ENCODE measurements at places on chromosomes 7 and 10.

GRCh38 chr10:116882639-116883038 lies 33.3 kb downstream of the ENO4 start:
- DNase-seq: no peak

DNA sequence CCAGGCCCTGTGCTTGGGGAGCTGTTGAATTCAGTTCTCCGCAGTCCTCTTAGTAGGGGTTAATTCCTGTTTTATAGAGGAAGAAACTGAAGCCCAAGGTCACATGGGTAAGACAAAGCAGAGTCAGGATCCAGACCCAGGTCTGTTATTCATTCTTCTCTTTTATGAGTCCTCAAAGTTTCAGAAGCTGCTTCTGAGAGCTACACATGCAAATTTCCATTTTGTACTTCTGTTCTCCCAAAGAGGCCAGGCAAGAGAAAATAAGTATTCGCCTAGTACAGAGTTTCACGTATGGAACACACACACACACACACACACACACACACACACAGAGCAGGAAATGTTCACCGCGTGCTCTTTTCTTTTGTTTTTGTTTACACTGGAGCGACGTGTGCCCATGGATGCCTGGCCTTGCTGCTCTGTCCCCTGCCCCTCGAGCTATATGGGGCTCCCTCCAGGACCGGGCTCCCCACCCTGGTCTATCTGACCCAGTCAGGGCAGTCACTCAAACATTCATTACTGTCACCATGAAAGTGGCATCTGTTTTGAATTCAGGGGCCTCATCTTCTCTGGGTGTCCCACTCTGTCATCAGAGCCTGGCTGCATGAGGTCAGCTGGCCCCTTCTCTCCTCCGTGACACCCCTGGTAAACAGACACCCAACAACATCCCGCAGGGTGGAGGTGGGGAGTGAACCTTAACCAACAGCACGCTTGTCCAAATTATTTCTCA lies 84.4 kb downstream of the TNS3 start:
- DNase-seq: peak; percentile 94

GRCh38 chr7:66535414-66536329 lies 93.0 kb upstream of the KCTD7 start:
- no peak for DNase-seq

DNA sequence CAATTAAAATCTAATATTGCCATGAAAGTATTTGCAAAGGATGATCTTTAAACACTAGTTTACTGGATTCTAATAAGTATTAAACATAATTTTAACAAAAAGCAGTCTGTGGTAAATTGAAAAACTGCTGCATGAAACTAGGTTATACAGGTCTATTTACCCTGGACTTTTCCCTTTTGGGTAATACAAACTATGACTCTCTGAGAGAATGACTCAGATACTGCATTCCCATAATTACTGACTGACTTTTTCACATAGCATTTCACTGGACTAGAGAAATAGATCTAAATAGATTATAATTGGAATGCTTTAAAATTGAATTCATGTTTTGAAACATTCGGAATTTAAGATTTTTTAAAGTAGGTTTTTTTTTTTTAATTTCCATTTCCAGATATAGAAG lies 395.7 kb downstream of the THSD7A start:
- DNase-seq: no peak

- DNase-seq: no peak
Observed at GRCh38 chr7:3029138-3029537, 14.5 kb downstream of the CARD11 start.

GRCh38 chr7:114365791-114366190 lies 48.8 kb upstream of the FOXP2 start:
- no peak for DNase-seq

- DNase-seq: no peak
Observed at GRCh38 chr7:154326421-154326820, 274.2 kb downstream of the DPP6 start.

DNA sequence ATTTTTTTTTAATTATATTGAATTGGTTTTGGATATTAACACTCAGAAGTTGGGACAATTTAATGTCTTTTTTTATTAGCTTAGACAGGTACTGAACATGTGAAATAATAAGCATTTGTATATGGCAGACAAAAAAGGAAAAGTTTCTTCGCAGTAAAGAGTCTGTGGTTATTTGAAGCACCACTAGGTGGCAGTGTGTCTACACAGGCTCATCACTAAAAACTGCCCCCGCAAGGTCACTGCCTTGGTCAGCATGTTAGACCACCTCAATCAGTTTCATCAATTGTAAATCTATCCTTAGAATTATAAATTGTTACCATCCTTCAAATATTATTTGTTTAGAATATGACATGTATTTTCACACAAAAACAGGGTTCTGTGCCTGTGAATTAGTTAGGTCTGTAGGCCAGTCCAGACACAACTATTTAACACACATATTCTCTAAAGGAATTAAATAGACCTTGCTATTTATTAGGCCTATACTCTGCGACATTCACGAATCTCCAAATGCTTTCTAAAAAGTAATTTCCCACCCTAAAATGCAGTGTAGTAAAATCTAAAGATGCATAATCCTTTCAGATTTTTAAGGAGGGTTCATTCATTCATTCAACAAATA lies 17.0 kb downstream of the PNLIPRP3 start:
- DNase-seq: peak; percentile 33

DNA sequence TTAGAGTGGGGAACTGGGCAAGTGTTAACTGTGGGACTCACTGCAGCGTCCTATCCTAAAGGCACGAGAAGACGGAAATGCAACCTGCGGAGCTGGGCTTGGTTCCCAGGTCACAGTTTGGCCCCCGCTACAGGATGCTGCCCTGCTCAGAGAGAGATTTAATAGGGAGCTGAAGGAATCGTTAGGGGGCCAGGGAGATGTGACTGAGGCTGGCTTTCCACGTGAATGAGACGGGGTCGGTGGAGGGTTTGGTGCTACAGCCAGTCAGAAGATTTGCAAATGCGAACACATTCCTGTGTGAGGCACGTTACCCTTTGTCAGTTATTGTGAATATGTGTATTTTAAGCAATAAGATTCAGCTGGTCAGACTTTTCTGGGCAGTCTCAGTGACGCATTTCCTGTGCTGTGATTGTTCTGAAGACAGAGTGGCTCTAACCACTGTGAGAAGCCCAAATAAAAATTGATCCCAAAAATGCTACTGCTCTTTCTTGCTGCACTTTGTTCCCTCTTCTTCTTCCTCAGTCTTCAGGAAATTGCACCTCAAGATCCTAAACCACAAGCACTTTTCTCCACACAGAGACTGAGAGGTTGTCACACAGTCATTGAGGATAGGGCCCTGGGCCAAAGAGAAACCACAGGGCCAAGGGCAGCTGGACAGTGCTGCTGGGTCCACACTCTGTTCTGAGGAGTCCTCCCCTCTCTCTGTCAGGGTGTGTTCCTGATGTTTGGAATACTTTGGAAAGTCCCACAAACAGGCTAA lies 21.2 kb downstream of the CYP17A1 start:
- DNase-seq: no peak

All from MM.1S (cell line).